Cardiac fibroblast (primary cell): ENCODE measurements at places on chromosomes 3 and 15.

- peak; percentile 87 for DNase-seq
Measured at GRCh38 chr3:41975416-41976103, 13.7 kb upstream of the ULK4 start.

- DNase-seq, result no peak
Measured at GRCh38 chr15:89486726-89487050, 9.7 kb downstream of the RHCG start.

DNA sequence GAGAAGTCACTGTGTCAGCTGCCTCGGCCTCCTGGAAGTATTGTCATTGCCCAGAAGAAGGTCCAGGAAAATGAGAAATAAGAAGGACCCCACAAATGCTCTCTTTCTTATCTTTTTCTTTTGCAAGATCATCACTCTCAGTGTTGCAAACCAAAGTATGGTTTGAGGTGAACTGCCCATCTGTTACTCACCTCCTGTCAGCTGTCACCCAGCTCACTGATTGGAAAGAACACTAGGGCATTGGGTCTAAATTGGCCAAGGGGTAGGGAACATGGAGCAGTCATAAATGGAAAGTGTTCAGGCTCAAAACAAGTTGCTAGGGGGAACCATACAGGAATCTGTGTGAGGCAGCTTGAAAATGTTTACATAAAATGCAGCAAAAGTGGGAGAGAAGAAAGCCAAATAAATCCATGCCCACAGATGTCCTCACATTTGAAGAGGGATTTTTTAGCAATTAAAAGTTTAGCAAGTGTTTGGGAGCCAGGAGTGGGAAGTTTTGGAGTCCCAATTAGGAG, 431.2 kb upstream of the THBS1 start:
- no peak for DNase-seq

DNA sequence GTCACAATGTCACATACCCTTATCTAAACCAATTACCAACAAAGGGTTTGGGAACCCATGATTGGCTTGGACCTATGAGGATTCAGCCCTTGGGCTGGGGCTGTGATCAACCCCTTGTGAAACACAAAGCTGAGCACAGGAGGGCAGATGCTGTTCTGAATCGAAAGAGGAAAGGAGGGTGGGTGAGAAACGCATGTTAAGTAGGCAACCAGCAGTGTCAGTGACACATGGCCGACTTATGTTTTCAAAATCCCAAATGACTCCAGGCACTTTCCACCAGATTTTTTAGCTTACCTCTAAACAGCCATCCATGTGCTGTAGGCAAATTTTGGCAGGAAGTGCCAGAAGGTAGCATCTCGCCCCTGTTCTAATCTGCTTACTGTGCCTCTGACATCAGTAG, 34.1 kb upstream of the KLHL25 start:
- DNase-seq, result no peak

GRCh38 chr15:90423801-90424319, 35.8 kb downstream of the IQGAP1 start:
- no peak for DNase-seq

- DNase-seq, result no peak
Measured at GRCh38 chr3:120098710-120099109, 4.5 kb upstream of the GSK3B start.

- peak; percentile 32 for DNase-seq
Measured at GRCh38 chr3:58422756-58423325, 10.8 kb downstream of the PDHB start.

DNA sequence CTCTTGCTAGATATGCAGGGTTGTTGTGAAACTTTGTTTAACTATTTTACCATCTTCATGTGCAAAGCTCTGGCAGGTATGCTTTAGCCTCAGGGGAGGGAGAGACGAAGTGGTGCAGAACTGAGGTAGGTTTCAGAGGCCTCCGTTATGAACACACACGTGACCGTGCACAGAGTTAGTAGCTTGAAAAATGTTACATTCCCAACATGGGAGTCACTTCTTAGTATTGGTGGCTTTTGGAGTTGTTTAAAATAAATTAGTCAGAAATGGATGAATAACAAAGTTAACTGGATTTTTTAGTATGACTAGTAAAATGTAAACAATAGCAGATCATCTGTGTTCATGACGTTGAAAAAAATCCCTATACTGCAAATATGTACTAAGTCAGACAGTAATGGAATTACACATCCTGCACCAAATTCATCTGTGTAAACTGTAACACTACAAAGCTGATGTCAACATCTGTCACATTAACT, 279.6 kb downstream of the KLF13 start:
- DNase-seq, result no peak

GRCh38 chr3:138717348-138717747, 108.8 kb downstream of the FAIM start:
- DNase-seq, result no peak

- DNase-seq, result peak; percentile 13
Measured at GRCh38 chr3:72487946-72488737, 360.1 kb downstream of the SHQ1 start.
